Stimulated activated CD4-positive, alpha-beta T cell treated with anti-CD3 and anti-CD28 coated beads, Interleukin-4, amount 100 ng/mL, for 24 hours (primary cell): ENCODE measurements at places on chromosomes 7 and 10.

- no peak for DNase-seq
Observed at GRCh38 chr7:146146831-146147486, 30.4 kb downstream of the CNTNAP2 start.

DNA sequence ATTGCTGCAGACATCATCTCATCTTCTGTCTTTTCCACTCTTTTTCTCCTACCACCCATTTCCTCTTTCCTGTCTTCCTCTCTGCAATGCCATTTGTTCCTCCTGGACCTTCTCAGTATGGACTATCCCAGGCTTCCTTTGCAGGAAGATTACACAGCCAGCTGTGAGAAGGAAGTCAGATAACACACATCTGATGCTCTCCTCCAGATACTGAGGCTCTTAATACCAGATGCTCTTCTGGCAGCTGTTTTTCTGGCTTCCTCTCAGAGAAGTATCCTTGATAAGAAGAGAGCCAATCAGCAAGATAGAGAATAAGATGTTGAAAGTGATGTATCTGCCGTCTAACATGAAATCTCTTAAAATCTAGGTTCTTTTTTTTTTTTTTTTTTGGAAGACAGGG lies 14.4 kb downstream of the KIAA1217 start:
- no peak for DNase-seq

GRCh38 chr7:135454060-135454459 lies 55.8 kb downstream of the CNOT4 start:
- no peak for DNase-seq

DNA sequence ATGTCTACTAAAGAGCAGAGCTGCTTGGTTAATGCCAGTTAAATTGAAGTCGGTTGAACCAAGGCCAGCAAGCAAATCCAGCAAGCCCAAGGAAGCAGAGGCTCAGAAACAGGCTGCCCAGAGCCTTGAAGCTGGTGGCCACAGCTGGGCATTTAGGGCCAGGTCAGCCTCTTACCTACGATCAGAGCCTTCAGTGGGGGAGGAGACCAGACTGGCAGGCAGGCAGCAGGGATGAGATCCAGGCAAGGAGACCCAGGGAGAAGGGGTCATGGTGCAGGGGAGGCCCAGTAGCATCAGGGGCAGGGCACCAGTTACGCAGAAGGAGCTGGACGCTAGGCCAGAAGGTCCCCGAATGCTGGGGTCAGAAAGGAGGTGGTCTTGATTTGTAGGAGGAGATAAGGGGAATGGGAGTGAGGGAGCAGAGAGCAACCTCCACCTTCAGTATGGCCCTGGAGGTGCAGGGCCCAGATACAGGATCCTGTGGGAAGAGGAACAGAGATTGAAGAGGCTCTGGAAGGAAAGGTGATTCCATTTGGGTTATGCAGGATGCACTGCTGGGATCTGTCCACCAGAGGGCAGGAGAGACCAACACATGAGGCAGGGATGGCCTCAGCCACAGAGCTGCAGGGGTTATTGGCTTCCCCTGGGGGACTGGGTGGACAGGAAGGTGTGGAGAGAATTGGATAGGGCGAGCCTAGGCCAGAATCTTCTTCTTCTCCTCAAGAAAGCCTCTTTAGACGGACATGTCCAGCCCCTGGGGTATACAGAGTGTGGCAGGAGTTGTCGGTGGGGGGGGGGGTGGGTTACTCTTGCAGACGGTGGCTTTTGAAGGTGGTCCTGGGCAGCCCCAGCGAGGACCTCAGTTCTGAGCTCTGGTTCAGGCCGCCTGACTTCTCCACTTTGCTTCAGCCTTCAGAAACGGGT lies 132.6 kb upstream of the PODXL start:
- peak; percentile 61 for DNase-seq

DNA sequence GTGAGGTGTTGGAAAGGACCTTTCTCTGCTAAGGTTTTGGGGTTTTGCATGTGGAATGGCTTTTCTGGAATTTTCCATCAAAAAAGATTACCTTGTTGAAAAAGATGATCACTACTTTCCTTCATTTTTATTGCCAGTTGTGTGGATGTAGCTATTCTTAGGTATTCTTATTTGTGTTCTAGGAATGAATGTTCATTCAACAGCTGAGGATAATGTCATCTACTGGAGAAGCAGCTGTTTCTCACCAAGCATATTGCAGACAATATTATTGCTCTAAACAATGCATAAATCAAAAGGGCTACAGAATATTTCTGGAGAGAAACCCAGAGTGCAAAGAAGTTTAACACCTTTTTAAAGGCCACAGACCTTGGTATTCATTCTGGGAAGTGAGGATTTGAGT lies 145.6 kb upstream of the CALCR start:
- no peak for DNase-seq

GRCh38 chr7:142862786-142863400 lies 8.0 kb downstream of the EPHB6 start:
- no peak for DNase-seq

DNA sequence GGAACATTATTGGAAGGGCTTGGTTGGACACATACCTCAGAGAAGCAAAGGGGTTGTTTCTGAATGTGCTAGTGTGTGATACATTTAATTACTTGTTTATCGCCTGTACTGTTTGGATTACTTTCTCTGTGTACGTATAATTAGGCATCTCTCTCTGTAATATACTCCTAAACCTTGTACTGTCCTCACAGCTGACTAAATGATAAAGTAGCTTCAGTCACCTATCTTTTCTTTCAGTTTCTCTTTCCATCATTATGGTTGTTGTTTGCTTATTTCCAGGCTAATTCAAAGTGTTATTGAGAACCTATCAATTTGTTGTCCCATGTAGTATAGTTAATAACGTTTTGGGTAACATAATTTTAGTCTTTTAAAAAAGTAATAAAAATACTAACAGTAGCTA lies 34.0 kb downstream of the MXI1 start:
- no peak for DNase-seq

- no peak for DNase-seq
Observed at GRCh38 chr7:1423264-1423811, 35.9 kb downstream of the MICALL2 start.

DNA sequence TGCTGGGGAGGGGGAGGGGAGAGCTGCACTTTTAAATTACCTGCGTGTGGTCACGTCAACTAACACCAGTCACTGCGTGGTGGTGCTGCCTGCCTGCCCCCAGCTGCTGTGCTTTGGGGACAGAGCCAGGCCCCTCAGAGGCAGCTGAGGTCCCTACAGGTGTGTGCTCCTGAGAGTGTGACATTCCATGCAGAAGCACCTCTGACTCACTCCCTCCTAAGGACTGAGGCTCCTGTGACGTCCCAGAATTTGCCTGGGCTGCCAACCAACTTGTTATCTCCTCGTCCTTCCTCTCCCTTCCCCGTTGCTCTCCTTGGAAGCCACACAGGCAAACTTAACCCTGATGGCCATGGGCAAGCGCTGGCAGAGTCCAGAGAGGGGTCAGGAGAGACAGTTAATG lies 563.0 kb downstream of the PARD3 start:
- no peak for DNase-seq

GRCh38 chr10:18312374-18313139 lies 172.3 kb downstream of the CACNB2 start:
- DNase-seq: no peak

DNA sequence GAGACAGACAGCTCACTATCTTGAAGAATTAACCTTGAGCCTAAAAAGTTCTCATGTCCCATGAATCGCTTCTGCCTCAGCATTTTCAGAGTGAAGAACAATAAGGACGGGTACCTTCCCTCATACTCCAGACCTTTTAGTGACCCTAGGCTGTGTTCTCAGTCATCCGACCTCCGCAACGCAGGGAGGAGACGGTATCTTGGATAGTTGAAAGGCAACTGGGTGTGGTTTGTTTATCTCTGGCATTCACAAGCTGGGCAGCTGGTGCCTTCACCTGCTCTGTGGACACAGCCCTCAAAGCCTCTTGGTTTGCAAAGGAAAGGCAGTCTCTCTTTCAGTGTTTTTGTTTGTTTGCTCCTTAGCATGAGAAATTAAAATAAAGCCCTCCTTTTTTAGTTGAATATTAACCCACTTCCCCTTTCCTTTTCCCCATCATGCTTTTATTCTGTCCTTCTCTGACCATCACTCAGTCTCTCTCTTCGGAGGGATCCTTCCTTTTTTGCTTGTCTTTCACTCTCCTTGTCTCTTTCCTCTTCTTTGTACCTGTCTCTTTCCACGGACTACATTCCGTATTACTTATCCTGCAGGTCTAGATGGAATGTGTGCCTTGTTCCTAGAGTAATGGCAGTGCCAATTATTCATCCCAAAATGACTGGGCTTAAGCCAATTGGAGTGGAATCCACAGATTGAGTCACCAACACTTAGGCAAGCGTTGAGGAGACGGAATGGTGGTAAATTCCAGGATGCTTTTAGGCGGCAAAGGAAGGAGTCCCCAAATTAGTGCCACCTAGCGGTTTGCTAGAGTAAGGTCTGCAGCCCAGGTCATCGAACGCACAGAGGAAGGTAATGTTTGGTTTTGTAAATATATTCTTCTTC lies 45.8 kb downstream of the PRR15 start:
- no peak for DNase-seq

DNA sequence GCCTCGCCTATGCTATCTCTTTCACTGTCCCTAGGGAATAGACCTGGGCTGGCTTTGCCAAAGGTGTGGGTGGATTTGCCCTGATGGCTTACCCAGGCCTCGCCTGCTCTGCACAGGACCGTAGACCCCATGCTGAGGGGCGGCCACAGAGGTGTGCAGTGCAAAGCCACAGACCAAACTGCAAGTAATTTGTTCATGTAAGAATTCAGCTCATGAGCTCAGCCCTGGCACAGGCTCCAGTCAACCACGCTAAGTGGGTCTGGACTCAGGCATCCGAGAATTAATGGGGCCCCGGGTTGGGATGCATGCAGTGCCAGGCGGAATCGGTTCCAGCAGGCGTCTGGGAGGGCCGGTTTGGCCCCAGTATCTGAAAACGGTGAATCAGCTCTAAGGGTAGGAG lies 445.2 kb downstream of the DNAJB6 start:
- no peak for DNase-seq

GRCh38 chr7:29859524-29860185 lies 53.3 kb downstream of the WIPF3 start:
- no peak for DNase-seq
